ENCODE measurements at places on chromosomes 2 and 18.

- DNase-seq, result no peak
These were observed 414.8 kb upstream of the HS6ST1 start for GRCh38 chr2:128733450-128733849.

GRCh38 chr18:79680100-79680879, 687 bp downstream of the CTDP1 start:
- DNase-seq, result peak; percentile 20

DNA sequence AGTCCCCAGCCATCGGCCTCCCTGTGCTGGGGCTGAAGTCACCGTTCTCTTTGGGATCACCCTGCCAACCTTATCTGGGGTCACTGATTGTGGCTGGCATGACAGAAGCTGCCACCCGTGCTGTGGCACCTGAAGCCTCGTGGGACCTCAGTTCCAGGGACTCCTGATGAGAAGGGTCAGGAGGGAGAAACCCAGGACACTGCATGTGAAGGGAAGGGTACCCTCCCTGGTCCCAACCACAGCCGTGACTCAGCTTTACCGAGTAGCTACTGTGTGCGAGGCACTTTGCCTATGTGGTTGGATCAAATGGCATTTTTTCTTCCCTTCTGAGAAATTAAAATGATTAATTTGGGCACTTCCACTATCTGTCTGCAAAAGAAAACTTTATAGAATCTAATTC, 64.4 kb downstream of the SP110 start:
- no peak for DNase-seq

- DNase-seq, result no peak
These were observed 248.5 kb upstream of the RAB6C start for GRCh38 chr2:129730979-129731378.

DNA sequence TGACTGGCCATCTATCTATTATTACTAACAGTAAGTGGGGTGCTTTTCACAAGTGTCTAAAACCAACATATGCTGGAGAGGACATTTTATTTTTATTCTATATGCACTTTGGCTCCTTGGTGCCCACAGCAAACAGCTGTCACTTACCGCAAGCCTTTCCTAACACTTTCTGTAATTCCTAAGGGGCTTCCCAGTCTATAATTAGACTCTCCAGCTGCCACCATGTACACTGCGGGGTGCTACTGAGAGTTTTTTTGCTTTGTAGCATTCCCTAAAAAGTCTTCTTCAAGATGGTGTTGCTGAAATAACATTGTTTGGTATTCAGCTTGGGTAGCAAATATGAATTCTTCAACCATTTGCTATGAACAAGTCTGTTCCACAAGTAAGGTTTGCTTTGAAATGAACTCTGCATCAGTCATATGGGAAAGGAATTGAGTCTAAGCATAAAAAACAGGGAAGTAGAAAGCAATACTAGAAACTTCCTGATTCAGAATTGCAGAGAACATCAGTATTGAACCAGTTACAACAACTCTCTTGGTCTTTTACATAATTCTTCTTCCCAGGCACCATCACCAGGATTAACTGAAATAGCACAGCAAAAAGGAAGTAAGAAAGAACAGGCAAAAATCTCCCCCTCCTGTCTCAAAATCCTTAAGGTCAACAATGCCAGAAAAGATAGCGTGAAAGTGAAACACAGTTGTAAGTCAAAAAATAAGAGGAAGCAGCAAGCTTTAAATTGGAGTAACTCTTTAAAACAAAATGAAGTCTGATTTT, 28.6 kb downstream of the EPB41L3 start:
- no peak for DNase-seq

DNA sequence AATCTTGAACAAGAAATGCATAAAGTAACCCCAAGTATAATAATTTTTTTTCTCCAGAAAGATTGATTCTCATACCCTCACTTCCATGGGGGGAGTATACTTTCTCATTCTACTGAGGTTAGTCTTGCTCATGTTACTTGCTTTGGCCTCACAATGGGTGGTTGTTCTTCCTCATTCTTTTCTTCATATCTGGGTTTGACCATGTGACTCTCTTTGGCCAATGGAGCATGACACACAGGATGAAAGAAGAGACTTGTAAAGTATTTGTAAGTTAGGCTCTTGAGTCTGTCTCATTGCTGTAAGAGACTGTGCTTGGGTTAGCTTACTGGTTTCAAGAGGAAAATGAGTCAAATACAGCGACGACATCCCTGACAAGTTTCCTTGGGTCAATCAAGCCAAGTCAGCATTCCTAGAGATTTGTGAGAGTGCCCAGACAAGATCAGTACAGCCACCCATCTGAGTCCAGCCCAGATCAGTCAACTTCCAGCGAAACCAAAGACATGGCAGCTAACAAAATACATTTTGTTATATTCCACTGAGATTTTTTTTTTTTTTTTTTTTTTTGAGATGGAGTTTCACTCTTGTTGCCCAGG, 970.2 kb downstream of the BCL11A start:
- DNase-seq, result no peak

- DNase-seq, result no peak
These were observed 27.6 kb downstream of the PAX8 start for GRCh38 chr2:113251118-113251517.

DNA sequence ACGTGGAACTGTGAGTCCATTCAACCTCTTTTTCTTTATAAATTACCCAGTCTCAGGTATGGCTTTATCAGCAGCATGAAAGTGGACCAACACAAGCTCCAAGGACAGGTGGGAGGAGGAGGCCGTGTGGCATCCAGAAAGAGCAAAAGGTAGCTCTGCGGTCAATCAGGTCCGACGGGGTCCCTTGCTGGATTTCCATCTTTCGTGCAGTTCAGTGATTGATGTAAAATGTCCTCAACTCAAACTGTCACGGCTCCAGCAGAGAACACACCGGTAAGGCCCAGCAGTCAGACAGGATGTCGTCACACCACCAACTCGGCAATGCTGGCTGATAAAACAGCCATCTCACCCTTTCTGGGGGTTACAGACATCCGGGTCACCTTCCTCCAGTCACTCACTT, 123.3 kb downstream of the PXDN start:
- no peak for DNase-seq

DNA sequence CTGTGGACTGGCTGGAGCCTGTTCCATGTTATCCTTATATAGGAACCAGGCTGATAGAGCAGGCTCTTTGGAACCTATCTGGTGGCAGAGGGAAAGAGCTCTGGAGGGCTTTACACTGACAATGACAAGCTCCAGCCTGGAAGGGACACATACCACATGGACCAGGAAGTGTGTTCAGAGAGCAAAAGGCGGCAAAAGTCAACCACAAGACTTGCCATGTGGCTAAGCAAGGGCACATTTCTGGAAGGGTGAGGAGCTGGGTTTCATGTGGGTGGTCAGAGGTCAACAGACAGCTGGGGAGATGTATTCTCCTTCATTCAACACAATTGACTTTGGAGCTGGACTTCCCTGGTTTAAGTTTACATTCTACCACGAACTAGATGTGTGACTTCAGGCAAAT, 325.2 kb downstream of the DYSF start:
- DNase-seq, result no peak

GRCh38 chr2:197310987-197311420, 424 bp upstream of the ANKRD44 start:
- DNase-seq, result no peak

DNA sequence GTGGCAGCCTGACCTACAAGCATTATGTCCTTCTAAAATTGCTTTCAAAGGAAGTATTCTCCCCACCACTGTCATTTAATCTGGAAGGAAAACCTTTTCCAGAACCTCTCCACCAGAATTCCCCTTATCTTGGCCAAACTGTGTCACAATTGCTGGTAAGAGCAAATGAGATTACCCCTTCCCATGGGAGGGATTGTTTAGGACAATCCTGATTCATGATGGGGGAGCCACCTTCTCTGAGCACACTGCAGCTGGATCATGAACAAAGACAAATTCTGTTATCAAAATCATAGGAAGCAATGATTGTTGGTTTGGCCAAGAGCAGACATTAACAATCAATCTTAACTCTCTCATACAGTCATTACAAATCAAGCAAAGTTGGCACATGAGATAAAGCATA, 18.1 kb upstream of the ATOH8 start:
- no peak for DNase-seq

DNA sequence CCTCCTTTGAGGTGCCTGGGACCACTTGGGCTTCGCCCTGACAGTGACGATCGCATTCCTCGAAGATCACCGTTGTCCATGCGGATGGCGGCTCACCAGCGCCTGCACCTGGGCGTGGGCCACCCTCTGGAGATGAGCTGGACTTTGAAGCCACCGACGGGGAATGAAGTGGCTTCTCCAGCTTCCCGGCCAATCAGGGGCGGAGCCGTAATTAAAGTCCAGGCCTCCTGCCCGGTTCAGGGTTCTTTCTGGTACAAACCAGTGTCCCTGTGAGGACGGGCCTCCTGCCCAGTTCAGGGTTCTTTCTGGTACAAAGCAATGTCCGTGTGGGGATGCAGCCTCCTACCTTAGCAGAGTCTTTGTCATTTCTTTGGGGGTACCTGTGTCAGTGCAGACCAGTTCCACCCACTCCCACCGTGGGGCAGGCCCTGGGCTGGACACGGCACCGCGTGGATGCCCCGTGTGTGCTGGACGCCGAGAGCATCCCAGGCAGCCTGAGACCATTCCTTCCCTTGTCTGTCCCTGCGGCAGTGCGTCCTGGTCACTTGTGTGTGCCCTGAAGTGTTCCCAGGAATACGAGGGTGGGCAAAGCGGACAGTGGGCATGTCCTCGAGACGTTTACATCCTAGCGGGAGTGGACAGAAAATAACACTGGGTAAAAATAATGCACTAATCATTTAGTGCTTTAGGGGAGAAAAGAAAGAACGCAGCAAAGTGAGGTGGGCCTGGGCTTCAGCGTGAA, 55.0 kb downstream of the KCNG2 start:
- DNase-seq, result no peak

- DNase-seq, result no peak
These were observed 337.6 kb downstream of the IRS1 start for GRCh38 chr2:226461981-226462380.

DNA sequence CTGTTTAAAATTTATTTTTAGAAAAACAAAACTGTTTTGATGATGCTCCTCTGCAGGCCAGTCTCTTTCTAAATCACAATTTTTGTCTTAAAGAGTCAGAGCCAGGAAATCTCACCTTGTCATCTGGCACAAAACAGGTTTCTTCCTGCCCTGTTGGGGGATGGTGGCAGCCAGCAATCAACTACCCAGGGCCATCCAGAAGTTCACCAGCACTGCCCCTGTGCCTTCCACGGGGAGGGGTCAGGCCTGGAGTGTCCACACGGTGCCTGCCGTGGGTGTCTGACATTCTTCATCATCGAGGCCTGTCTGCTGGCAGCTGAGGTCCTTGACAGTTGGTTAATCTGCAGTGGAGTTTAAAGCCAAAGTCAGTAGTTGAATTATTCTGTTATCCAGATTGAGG, 40.0 kb upstream of the BMP10 start:
- no peak for DNase-seq

DNA sequence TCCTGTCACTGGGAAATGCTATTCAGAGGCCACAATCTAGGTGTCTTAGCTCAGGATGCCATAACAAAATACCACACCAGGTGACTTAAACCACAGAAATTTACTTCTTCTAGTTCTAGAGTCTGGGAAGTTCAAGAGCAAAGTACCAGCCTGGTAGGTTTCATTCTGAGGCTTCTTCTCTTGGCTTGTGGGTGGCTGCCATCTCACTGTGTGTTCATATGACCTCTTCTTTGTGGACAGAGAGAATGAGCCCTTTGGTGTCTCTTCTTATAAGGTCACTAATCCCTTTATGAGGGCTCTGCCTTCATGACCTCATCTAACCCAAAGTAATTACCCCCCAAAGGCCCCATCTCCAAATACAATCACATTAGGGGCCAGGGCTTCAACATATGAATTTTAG, 57.3 kb downstream of the RHOB start:
- DNase-seq, result no peak

DNA sequence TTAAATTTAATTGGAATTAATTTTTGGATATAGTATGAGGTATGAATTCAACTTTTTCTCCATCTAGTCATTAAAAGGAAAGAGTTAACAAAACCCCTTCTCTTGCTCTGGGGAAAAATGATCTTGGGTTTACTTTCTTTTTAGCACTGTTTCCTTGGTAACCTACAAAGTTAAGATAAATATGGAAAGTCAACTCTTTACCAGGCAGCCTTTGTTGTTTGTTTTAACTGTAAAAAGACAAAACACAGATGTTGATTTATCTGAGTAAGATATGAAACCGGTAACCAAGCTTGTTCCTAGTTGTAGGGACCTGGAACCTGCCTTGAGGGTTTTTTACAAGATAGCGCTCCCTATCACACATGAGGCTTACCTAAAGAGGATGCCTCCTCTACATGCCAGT, 10.1 kb upstream of the SANBR start:
- no peak for DNase-seq

DNA sequence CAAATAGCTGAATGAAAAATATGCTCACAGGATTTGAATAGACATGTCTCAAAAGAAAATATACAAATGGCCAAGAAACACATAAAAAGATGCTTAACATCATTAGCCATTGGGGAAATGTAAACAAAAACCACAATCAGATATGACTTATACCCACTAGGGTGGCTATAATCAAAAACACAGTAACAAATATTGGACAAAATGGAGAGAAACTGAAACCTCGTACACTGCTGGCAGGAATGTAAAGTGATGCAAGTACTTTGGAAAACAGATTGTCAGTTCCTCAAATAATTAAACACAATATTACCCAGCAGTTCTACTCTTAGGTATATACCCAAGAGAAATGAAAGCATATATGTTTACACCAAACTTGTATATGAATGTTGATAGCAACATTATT, 213.0 kb downstream of the PHLPP1 start:
- DNase-seq, result no peak

GRCh38 chr2:224109751-224110150, 70.7 kb upstream of the SERPINE2 start:
- DNase-seq, result no peak

GRCh38 chr2:43759195-43759594, 14.6 kb upstream of the DYNC2LI1 start:
- no peak for DNase-seq

- no peak for DNase-seq
These were observed 32.7 kb upstream of the MAP4K3 start for GRCh38 chr2:39469807-39470206.
